ENCODE measurements at places on chromosomes 2 and 18.

DNA sequence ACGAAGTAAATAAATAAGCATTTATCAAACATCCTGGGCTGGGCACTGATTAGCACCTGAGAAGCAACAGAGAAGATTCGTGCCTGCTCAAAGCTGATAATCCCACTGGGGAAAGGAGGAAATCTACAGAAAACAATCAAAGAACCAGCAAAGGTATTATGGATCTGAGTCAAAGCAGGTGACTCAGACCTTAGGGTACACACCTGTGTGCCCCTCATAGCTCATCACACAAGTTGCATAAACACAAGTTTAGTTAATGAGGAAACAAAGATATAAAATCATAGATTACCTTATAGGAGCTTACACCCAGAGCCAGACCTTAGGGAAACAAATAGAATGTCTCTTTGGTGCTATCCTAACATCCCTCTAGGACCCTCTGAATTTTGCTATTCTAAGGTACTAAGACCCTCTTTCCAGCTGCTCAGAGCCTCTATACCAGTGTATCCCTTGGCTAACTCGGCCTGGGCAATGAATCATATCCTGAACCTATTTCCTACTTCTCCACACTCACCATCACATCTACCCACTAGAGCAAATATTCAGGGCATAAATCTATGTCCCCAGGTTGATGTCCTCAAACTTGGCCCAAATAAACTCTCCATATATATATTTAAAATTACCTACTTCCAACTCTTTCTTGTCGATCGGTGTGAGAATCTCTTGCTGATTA is 19.3 kb upstream of the CTIF start:
- no peak for DNase-seq

DNA sequence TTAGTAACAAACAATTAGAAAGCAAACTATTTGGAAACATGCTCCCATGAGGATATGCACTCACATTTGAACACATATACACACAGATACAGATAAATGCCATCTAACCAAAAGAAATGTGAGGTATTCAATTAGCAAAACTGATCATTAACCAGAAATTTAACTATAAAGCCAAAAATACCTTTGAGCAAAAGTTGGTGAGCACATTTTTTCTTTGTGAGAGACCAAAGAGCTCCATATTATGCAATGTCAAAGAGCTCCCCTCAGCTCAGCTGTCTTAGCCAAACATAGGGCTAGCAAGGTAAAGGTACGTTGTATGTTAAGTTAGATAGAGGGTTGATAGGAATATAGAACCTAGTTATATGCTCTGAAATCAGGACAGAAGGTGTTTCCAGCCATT is 43.8 kb downstream of the CYBRD1 start:
- DNase-seq: no peak

GRCh38 chr2:153557211-153557610 is 78.6 kb upstream of the RPRM start:
- DNase-seq: no peak

GRCh38 chr2:129934044-129934822 is 45.2 kb upstream of the RAB6C start:
- DNase-seq: no peak

DNA sequence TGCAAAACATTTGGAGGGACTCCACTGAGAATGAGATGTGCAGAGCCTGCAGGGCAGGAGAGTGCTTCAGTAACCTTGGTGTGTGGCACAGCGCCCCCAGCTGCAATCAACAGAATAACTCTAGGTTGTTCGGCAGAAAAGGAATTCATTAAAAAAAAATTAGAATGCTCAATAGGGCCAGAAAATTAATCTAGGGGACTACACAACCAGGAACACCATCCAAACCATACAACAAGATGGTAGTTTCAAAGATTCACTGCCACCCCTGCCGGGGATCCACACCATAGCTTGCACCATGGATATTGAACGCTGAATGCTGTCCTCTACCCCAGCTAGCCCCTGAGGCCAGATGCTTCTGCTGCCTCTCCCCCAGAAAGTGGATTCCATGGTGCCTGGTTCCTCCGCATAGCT is 50.1 kb downstream of the THUMPD2 start:
- no peak for DNase-seq

DNA sequence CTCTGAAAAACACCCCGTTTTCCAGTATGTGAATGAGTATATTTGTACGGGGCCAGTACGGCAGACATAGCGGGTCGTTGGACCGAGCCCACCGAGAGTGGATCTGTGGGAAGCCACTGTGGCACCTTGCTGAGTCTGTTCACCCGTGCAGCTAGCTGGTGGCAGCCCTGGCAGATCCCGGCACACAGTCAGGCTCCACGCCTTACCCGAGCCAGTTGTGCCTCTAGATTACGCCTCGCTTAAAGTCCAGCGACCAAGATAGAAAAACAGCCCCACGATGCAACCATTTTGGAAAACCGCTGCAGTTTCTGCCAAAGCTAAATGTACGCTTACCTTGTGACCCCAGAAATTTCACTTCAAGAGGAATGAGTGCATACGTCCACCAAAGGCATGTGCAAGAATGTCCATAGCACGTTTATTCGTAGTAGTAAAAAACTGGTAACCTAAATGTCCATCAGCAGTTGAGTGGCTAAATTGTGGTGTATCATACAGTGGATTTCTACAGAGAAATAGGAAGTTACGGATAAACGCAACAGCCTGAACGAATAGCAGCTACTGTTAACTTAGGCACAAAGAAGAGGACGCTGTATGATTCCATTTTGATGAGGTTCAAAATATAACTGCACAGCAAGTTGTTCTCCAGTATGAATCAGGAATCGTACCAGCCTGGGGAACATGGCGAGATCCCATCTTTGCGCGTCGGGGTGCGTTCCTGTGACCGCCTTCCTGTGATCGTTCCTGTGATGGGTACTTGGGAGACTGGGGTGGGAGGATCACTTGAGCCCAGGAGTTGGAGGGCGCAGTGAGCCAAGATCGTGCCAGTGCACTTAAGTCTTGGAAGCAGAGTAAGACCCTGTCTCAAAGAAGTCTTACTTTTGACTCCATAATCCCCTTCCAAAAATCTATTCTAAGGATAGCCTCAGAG is 688 bp upstream of the WDR33 start:
- DNase-seq: no peak

DNA sequence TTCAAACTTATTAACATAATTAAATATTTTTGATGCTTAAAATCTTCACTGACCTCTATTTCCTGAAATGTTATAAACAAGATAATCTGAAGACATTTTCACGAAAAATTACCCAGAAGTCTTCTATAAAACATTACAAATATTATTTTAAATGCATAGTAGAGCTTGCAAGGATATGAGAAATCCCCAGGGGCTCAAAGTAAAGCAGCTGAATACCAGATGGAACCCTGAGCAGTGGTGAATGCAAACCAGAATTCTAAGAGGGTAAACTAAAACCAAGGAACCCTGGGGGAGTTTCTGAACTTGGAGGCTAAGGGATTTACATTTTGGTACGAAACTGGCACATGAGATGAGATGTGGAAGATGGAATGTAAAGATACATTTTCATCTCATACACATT is 83.6 kb downstream of the FSHR start:
- DNase-seq: no peak

DNA sequence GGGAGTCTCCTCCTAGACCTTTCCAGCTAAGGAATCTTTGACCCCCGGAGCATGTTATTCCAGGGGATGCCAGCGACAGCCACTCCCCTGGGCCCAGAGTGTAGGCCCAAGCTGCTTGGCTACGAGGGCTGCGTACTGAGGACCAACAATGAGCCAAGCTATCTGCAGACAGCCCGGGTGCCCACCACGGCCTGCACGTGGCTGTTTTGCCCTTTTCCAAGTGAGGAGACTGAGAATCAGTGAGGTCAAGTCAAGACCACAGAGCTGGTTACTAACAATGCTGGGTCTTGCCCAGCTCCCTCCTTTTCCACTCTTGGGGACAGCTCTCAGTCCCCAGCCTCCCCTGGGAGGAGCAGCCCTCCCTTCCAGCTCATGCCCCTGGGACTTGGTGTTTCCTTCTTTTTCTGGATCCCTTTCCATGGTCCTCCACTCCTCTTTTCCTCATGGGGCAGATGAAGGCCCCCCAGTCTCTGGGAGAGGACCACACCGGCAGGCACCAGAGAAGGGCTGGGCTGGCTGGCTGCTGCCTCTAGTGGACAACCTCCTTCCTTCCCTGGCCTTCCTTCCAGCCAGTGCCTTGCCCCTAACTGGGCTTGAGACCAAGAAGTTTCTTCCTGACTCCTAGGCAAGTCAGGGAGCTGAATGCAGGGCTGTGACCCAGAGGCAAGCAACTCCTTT is 550 bp upstream of the MALL start:
- DNase-seq: no peak

- DNase-seq: no peak
Measured at GRCh38 chr2:224432003-224432579, 30.2 kb upstream of the FAM124B start.

DNA sequence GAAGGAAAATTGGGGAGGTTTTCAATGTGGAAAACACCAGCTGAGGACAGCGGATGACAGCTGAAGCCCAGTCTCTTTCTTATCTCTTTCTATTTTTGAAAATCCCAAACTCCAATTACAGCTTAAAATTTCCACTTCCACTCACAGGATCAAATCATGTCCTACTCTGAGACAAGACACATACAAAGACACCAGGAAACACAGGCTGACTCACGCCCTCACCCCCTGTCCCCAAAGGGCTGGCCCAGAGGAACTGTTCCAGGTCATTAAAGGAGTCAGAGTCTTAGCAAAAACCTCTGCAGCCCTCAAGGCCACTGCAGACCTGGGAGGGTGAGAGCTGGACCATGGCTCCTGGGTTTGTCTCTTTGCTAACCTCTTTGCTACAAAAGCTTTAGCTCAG is 143.1 kb upstream of the CAPN13 start:
- DNase-seq: no peak

DNA sequence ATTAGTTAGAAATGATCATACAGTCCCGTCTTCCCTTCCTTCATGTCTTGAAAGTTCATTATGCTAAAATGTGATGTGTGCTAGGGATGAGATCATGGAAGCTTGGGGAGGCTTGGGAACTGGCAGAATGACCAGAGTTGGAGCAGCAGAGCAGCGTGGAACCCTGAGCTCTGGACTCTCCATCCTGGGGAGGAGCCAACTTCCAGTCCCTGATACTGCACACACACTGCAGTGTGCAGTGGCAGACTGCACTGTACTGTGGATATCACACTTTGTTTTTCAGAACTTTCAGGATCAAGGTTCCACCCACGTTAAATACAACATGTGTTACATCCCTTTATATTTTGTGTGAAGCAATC is 27.3 kb upstream of the GREB1 start:
- DNase-seq: no peak

- DNase-seq: peak; percentile 47
Measured at GRCh38 chr18:59996370-59996966, 96.7 kb downstream of the PMAIP1 start.

GRCh38 chr2:189818249-189819038 is 34.2 kb downstream of the PMS1 start:
- DNase-seq: no peak

DNA sequence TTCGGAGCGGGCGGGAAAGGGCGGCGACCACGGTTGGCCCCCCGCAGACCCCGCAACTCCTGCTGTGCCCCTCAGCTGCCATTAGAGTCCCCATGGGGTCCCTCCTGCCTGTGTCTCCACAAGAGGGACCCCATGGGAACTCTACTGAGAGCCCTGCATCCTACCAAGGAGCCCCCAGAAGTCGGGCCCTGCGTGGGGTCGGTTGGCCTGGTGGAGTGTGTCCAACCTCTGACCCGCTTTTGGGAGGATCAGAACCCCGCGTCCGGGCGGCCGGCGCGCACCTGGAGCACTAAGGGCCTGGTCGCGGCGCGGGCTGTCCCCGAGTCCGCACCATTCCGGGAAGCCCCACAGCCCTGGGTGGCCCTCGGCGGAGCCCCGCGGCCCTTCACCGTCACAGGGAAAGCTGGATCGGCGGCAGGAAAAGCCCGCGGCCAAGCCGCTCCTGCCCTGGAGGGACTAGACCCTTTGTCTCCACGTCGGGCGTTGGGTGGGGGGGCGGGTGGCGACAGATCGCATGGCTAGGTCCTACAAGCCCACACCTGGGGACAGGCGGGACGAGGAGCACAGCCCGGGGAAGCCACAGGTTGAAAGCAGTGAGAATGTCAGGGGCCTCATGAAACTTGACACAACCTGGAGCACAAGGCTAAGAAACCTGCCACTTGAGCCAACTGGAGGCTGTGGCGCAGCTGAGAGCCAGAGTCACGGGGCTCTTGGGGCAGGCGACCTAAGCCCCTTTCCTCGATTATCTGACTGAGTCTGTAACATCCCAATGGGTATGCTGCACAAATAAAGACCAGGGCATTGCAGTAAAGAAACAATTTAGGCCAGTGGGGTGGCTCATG is 11.2 kb upstream of the CXXC1 start:
- no peak for DNase-seq

GRCh38 chr2:144650907-144651306 is 131.0 kb upstream of the ZEB2 start:
- DNase-seq: no peak

- DNase-seq: peak; percentile 45
Measured at GRCh38 chr2:217650716-217651360, 352.0 kb downstream of the TNS1 start.

DNA sequence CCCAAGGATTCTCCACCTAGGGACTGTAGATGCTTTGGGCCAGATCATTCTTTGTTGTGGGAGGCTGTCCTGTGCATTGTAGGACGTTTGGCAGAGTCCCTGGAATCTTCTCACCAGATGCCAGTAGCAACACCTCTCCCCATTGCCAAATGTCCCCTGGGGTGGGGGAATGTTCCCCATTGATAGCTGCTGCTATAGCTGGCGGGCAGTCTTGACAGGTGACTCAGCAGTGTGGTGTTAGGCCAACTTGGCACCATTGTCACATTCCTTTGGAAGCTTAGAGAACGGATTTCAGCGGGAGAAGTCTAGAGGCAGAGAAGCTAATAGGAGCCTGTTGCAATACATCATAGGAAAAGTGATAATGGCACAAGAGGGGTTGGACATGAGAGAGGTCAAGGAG is 495.7 kb upstream of the SMIM21 start:
- DNase-seq: no peak

DNA sequence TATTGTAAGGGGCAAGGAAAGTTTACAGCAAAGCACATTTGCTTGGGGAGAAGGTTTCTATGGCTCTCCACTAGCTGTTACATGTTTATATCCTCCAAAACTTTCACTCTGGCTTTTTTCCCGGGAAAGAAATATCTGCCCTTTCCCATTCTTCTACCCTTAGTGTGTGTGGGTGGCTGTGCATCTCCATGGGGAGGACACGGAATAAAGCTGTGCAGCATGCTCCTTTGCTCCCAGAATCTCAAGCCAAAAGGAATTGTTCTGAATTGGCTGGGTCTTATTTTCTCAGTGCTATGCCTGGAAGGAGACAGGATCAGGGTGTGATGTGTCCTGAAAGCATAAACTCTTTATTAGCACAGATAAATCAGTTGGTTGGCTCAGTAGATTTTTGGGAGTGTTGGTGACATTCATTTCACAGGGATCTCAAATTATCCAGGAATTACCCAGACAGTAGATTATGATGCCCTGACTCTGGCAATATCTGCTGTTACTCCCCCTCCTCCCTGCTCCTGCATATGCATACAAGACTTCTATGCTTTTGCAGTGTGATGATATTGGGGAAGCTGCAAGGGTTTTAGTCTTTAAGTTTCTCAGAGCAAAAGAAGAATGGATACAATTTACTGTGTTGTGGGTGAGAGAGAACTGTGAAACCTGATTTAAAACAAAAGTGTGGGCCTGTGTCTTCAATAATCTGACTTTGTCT is 63.1 kb downstream of the PARD3B start:
- DNase-seq: no peak
